Upper lobe of right lung (tissue), 1 donor: ENCODE measurements at places on chromosomes 4 and X.

- no peak for DNase-seq
Observed at GRCh38 chr4:19005211-19005610, 983.7 kb upstream of the LCORL start.

DNA sequence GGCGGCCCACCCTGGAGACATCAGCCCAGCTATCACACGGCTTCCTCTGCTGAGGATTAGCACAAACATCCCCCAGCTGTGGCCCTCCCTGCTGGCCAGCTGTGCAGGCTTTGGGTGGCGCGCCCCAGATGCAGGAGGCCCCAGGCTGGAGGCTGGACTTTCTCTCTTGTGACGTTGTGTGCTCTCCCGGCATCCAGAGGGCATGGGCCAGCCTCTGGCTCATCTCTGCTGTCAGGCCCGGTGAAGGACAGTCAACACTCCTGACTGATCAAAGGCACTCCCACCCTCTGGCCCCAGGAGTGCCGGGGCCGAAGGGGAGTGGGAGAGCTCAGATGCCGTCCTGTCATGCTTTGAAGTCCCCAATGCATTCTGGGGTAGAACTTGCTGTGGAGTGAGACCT lies 29.9 kb upstream of the PJA1 start:
- DNase-seq: no peak

- DNase-seq: no peak
Observed at GRCh38 chrX:2547736-2548135, 47.0 kb upstream of the DHRSX start.

DNA sequence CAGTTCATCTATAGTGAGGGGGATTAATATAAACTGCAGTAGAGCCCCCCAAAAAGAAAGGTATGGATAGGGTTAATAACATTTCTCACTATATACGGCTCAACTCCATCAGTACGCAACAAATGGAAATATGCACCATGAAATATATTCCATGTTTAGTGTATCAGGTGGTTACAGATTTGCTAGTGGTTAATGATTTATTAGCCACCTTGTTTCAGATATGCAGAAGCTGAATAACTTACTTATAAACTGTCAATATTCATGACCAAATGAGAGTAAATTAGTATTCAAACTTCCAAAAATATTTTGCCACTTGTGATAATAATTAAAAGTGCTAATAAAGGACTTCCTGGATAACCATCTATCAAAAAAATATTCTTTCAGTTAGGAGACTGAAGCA lies 14.8 kb downstream of the AMTN start:
- DNase-seq: no peak
